Naive B cell (primary cell): ENCODE measurements at places on chromosomes 6 and 20.
A peak's percentile ranks its signal among the peaks of the same experiment; 100 is the strongest.

GRCh38 chr6:127186889-127187288 is 68.4 kb downstream of the RSPO3 start:
- peak; percentile 18 for DNase-seq
- no peaks in the 10 kb centered on the region for H3K4me1 ChIP-seq
- no peak overlapping the region for H3K4me3 ChIP-seq
- no peak overlapping the region for H3K27ac ChIP-seq

DNA sequence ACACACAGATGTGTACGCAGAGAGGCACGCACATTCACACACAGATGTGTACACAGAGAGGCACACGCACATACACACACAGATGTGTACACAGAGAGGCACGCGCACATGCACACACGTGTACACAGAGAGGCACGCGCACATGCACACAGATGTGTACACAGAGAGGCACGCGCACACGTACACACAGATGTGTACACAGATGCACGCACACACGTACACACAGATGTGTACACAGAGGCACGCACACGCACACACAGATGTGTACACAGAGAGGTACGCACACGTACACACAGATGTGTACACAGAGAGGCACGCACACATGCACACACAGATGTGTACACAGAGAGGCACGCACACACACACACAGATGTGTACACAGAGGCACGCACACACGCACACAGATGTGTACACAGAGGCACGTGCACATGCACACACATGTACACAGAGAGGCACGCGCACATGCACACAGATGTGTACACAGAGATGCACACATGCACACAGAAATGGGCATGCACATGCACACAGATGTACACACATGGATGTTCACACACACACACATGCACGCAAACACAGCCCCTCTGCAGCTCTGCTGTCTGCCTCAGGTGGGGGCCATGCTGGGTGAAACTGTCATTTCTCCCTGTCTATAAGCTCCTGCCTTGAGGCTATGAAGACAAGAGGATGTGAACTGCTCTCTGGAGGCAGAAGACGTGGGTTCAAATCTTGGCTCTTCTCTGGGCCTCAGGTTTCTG is 14.3 kb upstream of the MYT1 start:
- peaks cover 17% of the 10 kb centered on the region for H3K27me3 ChIP-seq
- no peak for DNase-seq
- H3K36me3 ChIP-seq = peaks cover 6% of the 10 kb centered on the region
- peaks cover 6% of the 10 kb centered on the region for H3K4me1 ChIP-seq
- H3K27ac ChIP-seq = no peak overlapping the region

DNA sequence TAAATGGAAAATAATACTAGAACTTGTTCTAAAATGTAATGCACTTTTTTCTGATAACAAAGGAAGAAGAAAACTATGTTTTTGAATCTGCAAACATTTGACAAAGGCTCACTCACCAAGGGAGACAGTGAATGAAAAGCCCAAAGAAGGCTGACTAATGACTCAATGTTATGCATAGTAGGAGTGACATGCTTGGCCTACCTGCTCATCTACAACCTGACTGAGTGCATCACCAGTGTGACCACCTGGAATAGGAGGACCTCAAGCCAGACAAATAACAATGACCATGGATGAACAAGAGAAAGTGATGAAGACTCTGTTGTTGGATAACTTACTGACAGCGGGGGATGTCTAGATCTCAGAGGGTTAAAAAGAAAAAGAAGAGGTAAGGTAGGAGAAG is 157.2 kb downstream of the SIM1 start:
- H3K27ac ChIP-seq = no peak overlapping the region
- H3K36me3 ChIP-seq = no peaks in the 10 kb centered on the region
- H3K4me1 ChIP-seq = no peaks in the 10 kb centered on the region

GRCh38 chr6:111427341-111428116 is 55.5 kb downstream of the REV3L start:
- peaks cover 28% of the 10 kb centered on the region for H3K4me1 ChIP-seq
- H3K27me3 ChIP-seq = no peaks in the 10 kb centered on the region
- no peak overlapping the region for H3K4me3 ChIP-seq

GRCh38 chr6:133966654-133967329 is 13.8 kb downstream of the TBPL1 start:
- no peaks in the 10 kb centered on the region for H3K27me3 ChIP-seq
- peaks cover 54% of the 10 kb centered on the region for H3K4me1 ChIP-seq
- peak overlapping the region; percentile 43 for H3K4me3 ChIP-seq
- peak overlapping the region; percentile 25 for H3K27ac ChIP-seq
- H3K36me3 ChIP-seq = no peaks in the 10 kb centered on the region

DNA sequence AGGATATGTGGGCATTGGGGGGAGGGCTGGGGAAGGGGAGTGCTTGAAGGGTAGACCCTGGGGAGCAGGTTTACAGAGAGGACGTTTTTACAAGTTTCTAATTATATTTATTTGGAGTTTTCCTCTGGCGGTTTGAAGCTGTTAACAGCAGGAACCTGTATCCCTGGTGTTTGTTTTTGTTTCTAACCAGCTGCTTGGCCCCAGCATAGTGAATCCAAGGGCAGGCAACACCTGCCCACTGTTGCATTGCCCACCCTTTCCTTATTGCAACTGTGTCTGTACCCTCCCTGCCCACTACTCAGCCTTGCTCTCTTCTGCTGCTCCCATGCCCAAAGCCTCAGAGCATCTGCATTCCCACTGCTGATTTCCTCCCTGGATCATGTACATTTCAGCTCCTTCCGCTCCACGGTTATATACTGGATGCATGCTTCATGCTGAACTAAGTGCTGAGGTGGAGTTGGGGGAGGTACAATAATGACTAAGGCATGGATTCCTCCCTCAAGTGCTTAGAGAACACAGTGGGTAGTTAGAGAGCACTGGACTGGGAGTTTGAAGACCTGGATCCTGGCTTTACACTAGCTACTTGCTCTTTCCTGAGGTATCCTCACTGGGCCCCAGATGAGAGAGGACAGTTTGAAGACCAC is 6.0 kb downstream of the SCUBE3 start:
- H3K4me1 ChIP-seq = peaks cover 4% of the 10 kb centered on the region
- H3K36me3 ChIP-seq = no peaks in the 10 kb centered on the region
- DNase-seq = no peak
- H3K4me3 ChIP-seq = no peak overlapping the region
- peaks cover 55% of the 10 kb centered on the region for H3K27me3 ChIP-seq

DNA sequence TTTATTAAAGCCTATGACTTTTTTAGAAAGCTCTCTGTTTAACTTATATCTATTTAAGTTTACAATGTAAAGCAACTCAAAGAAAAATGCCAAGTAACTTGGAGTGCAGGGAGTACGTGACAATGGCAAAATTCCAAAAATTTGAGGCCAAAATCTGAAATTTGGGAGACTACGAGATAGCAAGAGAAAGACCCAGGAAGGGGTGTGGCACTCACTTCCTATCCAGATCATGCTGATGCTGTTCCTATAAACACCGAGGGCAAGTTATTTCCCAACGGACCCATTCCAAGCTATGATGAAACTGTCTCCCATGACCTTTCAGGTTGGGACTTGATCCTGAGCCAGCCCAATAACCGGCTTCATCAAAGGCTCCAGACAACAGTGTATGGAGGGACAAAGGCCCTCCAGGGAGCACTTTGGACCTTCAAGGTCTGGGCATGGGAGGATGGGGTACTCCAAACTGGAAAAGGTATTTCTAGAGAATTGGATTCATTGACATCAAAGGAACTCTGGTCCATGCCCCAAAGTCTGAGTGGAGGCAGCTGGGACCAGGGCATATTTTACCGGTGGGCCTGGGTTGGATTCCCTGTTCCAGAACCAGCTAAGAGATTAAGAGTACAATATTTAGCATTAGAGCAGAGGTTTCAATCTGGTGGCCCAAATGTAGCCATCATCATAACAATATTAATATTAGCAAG is 15.7 kb upstream of the SLC13A3 start:
- H3K4me3 ChIP-seq = no peak overlapping the region
- no peak for DNase-seq
